ENCODE measurements at places on chromosomes 12 and 14. TPM values are rescaled to one million over a fixed set of nuclear protein-coding genes. Genes with fewer than 3 reads are reported as not detected.

- peak overlapping the region; percentile 38 for H3K4me3 ChIP-seq
- no peak for DNase-seq
Observed at GRCh38 chr12:114447274-114447716, 41.4 kb upstream of the TBX5 start.

DNA sequence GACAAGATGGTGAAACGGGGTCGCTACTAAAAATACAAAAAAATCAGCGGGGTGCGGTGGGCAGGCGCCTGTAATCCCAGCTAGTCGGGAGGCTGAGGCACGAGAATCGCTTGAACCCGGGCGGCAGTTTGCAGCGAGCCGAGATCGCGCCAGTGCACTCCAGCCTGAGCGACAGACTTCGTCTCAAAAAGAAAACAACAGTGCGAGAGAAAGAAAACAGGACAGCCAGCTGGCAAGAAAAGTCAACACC lies 633 bp upstream of the RNU4-2 start:
- H3K27ac ChIP-seq, result peak overlapping the region; percentile 96
- no peak for DNase-seq
- H3K4me1 ChIP-seq, result peaks cover 15% of the 10 kb centered on the region
- H3K27me3 ChIP-seq, result no peaks in the 10 kb centered on the region
- H3K36me3 ChIP-seq, result no peaks in the 10 kb centered on the region

DNA sequence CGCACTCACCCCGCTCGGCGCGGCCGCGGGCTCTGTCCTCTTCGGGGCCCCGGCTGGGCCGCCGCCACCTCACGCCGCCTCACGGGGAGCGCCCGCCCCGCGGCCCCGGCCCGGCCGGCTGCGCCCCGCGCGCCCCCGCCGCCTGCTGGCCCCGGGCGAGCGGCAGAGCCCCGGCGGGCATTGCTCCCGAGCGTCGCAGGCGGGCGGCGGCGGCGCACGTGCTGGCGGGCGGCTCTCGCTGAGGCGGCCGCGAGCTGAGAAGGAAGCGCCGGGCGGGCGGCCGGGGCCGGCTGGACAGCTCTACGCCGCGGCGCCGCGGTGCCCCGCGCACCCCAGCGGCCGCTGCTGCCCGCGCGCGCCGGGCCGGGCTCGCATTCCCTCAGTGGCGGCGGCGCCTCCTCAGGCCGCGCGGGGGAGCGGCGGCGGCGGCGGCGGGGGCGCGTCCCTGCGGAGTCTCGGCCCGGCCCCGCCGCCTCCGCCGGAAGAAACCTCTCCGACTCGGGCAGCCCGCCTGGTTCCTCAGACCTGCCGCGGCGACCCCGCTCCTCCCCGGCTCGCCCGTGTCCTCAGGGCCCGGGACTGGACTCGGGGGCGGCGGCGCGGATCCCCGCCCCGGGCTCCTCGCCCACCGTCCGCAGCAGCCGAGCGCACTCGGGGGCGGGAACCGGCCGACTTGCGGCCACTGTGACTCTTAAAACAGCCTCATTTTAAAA lies at the start of gene PITPNM2:
Gene PITPNM2, minus strand, starts transcription at position 347 of the 713 bp plus-strand sequence. CDS start 116,500 bp downstream, outside the sequence.
- H3K4me1 ChIP-seq, result peaks cover 28% of the 10 kb centered on the region
- no peaks in the 10 kb centered on the region for H3K27me3 ChIP-seq
- H3K27ac ChIP-seq, result peak within 1 kb of the TSS; percentile 94
- no peaks in the 10 kb centered on the region for H3K36me3 ChIP-seq
- DNase-seq, result no peak

GRCh38 chr12:88142610-88142991 lies 494 bp downstream of the TMTC3 start:
- H3K4me3 ChIP-seq, result peak overlapping the region; percentile 80
- H3K4me1 ChIP-seq, result peaks cover 4% of the 10 kb centered on the region
- H3K27ac ChIP-seq, result peak overlapping the region; percentile 80
- H3K27me3 ChIP-seq, result no peaks in the 10 kb centered on the region
- no peak for DNase-seq

GRCh38 chr12:21751517-21751916 lies 23.0 kb downstream of the KCNJ8 start:
- H3K27me3 ChIP-seq, result no peaks in the 10 kb centered on the region
- H3K36me3 ChIP-seq, result no peaks in the 10 kb centered on the region
- H3K4me1 ChIP-seq, result peaks cover 8% of the 10 kb centered on the region
- no peak overlapping the region for H3K4me3 ChIP-seq
- no peak overlapping the region for H3K27ac ChIP-seq

GRCh38 chr12:53223389-53224060 lies 8.5 kb downstream of the RARG start:
- H3K36me3 ChIP-seq, result no peaks in the 10 kb centered on the region
- no peaks in the 10 kb centered on the region for H3K27me3 ChIP-seq
- no peak for DNase-seq
- H3K27ac ChIP-seq, result peak overlapping the region; percentile 99
- H3K4me1 ChIP-seq, result peaks cover 43% of the 10 kb centered on the region

- no peak overlapping the region for H3K4me3 ChIP-seq
- no peaks in the 10 kb centered on the region for H3K27me3 ChIP-seq
- H3K27ac ChIP-seq, result no peak overlapping the region
- peaks cover 10% of the 10 kb centered on the region for H3K4me1 ChIP-seq
- no peaks in the 10 kb centered on the region for H3K36me3 ChIP-seq
Observed at GRCh38 chr14:93898081-93898611, 29.0 kb upstream of the FAM181A start.

- DNase-seq, result no peak
- H3K27me3 ChIP-seq, result no peaks in the 10 kb centered on the region
- no peak overlapping the region for H3K27ac ChIP-seq
- H3K4me3 ChIP-seq, result no peak overlapping the region
Observed at GRCh38 chr14:40599725-40600124, 1007.0 kb upstream of the LRFN5 start.

DNA sequence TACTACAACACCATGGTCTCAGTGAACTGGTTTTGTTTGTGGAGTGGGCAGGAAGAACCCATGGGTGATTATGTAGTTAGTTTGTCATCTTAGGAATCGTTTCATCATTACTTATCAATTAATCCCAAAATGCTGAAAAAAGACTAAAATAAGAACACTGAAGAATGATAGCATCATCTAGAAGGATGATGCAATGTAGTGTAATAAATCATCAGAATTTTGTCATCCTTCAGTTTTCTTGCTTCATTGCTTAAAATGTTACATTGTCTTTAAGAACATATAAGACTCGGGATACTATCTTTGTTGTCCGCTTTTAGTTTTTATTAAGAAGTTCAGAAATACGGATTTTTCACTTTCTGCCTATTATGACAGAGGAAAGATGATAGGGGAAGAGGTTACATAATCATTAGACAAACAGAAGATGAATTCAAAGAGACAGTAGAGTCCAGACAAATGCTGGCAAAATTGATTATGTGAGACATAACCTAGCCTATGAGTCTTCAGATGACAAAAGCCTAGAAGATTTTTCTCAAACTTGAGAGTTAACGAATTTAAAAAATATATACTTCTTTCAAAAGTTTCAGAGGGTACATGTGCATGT lies 10.8 kb upstream of the SMOC1 start:
- no peak for DNase-seq
- H3K4me1 ChIP-seq, result no peaks in the 10 kb centered on the region
- no peaks in the 10 kb centered on the region for H3K27me3 ChIP-seq
- no peak overlapping the region for H3K4me3 ChIP-seq
- no peaks in the 10 kb centered on the region for H3K36me3 ChIP-seq

DNA sequence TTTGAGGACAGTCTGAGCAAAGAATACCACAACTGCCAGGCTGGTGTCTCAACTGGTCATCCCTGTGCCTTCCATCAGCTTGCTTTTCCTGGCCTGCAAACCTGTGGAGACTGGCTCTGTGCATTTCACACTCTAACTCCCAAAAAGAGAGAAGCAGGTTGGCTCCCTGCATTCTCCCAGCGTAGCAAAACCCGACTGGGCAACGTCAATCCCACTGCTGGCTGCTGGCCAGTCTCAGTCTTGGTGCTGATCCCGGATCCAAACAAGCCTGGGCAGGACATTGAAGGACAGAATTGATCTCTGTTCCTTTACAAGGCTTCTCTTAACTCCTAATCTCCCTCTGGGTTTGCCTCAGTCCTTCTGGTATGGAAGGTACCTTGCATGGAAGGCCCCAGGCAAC lies 65.4 kb downstream of the FZD10 start:
- H3K27ac ChIP-seq, result no peak overlapping the region
- no peak for DNase-seq
- H3K36me3 ChIP-seq, result no peaks in the 10 kb centered on the region
- H3K27me3 ChIP-seq, result peaks cover 58% of the 10 kb centered on the region

DNA sequence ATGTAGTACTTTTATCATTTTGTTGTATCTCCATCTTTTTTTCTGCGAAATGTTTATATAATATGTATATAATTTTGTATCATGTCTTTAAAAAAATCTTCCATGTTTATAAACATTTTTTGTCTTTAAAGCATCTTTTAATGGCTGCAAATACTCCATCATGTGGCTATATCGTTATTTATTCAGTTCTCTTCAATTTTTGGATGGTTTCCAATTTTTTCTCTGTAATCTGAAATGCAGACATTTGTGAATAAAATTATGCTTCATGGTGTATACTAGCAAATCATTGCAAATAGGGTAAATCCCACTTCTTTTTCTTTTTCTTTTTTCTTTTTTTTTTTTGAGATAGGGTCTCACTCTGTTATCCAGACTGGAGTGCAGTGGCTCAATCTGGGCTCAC lies 54.0 kb downstream of the CPSF2 start:
- no peaks in the 10 kb centered on the region for H3K36me3 ChIP-seq
- no peak overlapping the region for H3K27ac ChIP-seq
- no peak for DNase-seq
- H3K4me3 ChIP-seq, result no peak overlapping the region
- H3K27me3 ChIP-seq, result no peaks in the 10 kb centered on the region

DNA sequence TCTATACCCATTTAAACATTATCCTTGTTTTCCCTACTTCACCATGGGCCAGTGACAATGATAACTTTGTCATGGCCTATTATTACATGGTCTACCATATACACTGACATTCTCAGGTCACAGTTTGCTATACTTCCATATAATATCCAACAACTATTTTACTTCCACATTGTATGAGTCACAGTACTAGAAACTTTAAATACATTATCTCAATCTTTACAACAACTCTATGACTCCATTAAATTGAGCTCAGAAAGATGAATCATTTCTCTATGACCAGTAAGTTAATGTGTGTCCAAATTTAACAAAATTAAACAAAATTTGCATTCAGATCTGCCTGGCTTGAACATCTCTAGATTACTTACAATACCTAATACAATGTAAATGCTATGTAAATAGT lies 93.9 kb downstream of the PLEKHG7 start:
- H3K36me3 ChIP-seq, result peaks cover 43% of the 10 kb centered on the region
- H3K4me3 ChIP-seq, result no peak overlapping the region
- no peak for DNase-seq
- no peak overlapping the region for H3K27ac ChIP-seq

DNA sequence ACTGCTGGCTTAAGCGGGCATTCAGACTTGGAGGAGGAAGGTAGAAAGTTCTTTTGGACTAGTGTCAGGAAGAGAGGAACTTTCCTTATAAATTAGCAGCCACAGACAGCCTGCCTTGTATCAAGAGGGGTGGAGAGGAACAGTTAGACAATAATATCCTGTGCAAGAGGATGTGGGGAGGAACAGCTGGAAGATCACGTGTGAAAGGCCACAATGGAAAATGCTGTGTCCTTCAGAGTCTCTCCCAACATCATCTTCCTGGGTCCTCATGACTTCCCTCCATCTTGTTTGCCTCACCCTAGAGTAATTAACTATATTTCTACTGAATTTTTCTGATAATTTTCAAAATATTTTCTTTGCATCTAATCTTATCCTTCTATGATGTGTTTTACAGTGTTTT lies 117.4 kb downstream of the MGAT4C start:
- H3K36me3 ChIP-seq, result no peaks in the 10 kb centered on the region
- no peaks in the 10 kb centered on the region for H3K27me3 ChIP-seq
- DNase-seq, result no peak
- no peak overlapping the region for H3K4me3 ChIP-seq

DNA sequence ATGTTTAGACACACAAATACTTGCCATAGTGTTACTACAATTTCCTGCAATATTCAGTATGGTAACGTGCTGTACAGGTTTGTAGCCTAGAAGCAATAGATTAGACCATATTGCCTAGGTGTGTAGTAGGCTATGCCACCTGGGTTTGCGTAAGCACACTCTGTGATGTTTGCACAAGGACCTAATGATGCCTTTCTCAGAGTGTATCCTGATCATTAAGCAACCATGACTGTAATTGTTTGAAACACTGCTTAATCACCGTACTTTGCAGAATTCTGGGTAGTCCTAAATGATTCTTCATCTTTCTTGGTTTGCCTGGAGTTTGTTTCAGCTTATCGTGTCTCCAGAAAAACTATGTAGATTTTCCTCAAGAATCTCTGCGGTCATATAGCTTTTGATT lies 11.2 kb upstream of the TCP11L2 start:
- no peak overlapping the region for H3K4me3 ChIP-seq
- no peaks in the 10 kb centered on the region for H3K36me3 ChIP-seq
- H3K4me1 ChIP-seq, result no peaks in the 10 kb centered on the region
- no peaks in the 10 kb centered on the region for H3K27me3 ChIP-seq
- DNase-seq, result no peak

DNA sequence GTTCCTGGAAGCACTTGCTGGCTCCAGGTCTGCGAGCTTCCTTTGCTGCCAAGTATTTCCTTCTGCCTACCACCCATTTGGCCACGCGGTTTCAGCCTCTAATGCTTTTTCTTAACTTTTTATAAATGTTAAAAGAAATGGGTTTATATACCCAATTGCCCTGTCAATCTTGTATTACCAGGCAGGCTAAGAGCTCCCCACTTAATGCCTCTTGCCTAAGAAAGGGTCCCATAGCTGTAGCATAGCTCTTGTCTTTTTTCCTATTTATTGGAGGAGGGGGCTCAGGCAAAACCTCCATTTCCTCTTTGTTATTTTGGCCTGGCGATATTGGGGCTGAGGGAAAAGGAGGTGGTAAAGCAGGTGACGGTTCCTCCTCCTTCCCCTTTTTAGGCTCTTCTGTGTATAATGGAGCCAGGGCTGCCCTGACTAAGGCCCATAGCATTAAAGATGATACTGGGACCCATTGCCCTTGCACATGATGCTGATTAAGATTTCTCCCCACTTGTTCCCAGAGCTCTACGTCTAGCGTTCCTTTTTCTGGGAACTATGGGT lies 21.6 kb upstream of the BLTP3B start:
- no peaks in the 10 kb centered on the region for H3K36me3 ChIP-seq
- peaks cover 12% of the 10 kb centered on the region for H3K4me1 ChIP-seq
- no peaks in the 10 kb centered on the region for H3K27me3 ChIP-seq
- DNase-seq, result no peak
- peak overlapping the region; percentile 32 for H3K4me3 ChIP-seq

Gene COPZ1
- 50.0 TPM for total RNA-seq

Gene LALBA
- not detected for total RNA-seq

Gene SLC38A4
- total RNA-seq, result 0.17 TPM

Gene SCN8A
- 0.42 TPM for total RNA-seq

Gene MMP19
- total RNA-seq, result 17.4 TPM

Gene PLA2G1B
- not detected for total RNA-seq

Gene RPL10L
- not detected for total RNA-seq

Gene RHEBL1
- not detected for total RNA-seq

Gene ALX1
- total RNA-seq, result 0.39 TPM

Gene DCP1B
- 23.5 TPM for total RNA-seq

Gene PLEKHG7
- total RNA-seq, result not detected

Gene NDRG2
- total RNA-seq, result 175 TPM
